Activated naive CD4-positive, alpha-beta T cell treated with anti-CD3 and anti-CD28 coated beads, Interleukin-2, amount 50 U/mL, for 72 hours (primary cell): ENCODE measurements at places on chromosomes 11 and 22.

- no peak for DNase-seq
Measured at GRCh38 chr11:78228467-78228866, 39.7 kb downstream of the USP35 start.

- peak; percentile 24 for DNase-seq
Measured at GRCh38 chr11:60887556-60887955, 18.8 kb downstream of the PRPF19 start.

- DNase-seq = no peak
Measured at GRCh38 chr11:116078101-116078591, 573.9 kb upstream of the CADM1 start.

DNA sequence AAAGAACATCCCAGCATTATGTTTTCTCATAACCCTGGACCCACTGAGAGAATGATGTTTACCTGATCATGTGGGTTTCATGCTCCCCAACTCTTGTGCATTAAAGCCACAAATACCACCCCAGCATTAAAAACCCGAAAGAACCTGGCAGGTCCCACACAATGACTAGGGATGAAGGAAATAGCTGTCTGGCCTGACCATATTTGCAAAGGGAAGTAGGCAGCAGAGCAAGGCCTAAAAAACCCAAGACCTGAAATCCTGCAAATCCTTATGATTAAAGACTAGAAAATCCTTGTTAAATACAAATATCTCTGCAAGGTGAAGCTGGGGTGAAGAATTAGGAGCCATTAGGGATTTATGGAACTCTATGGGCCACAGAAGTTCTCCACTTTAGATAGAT lies 23.7 kb downstream of the PAK1 start:
- no peak for DNase-seq

DNA sequence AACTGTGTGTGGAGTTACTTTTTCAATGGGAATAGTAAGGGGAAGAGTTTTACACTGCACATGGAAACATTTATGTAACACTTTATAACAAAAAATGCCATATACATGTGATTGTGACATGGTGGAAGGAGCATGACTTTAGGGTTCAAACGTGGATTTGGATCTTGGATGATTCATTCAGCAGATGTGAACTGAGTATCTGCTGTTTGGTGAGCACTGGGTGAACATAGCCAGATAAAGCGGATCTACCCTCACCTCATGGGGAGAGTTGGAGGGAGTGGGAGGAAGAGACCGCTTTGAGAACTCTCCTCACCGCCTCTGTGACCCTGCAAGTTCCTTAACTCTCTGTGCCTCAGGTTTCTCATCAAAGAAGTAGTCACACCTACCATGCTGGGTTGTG lies 3.1 kb downstream of the NAA40 start:
- no peak for DNase-seq

DNA sequence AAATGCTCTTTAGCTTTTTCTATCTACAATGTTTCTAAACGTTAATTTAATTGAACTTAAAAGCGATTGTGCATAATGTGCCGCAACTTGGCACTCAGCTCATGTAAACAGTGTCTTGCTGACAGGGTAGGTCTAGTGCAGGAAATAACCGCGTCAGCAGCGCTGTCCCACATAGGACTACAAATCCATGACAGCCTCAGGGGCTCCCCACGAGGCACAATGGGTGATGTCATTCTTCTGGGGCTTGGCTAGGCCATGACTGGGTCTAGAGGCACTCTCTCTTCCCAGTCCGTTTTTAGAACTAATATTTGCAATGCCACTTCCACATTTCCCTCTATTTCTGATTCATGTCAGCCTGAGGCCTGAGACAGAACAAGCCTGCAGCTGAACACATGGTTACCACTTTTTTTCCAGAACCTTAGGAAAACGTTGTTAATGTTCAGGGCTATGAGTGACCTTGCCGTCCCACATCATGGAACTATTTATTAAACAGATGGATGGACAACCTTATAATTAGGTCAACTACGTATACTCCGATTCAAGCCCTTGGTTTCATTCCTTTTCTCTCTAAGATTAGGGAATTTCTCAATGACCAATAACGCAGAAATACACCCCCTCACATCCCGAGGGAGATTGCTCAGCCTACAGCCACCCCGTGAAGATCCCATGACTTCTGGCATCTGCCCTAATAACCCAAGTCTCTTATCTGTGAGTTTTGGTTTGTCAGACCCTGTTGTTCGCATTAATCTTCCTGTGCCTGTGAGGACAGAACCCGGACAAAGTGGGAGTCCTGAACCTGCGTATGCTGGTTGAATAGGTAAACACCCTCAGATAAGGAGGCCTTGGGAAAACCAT lies 19.4 kb upstream of the SNX32 start:
- DNase-seq = no peak
